Fibroblast of the aortic adventitia (primary cell): ENCODE measurements at places on chromosomes 7 and 10. TPM values are rescaled to one million over a fixed set of nuclear protein-coding genes. Genes with fewer than 3 reads are reported as not detected.

DNA sequence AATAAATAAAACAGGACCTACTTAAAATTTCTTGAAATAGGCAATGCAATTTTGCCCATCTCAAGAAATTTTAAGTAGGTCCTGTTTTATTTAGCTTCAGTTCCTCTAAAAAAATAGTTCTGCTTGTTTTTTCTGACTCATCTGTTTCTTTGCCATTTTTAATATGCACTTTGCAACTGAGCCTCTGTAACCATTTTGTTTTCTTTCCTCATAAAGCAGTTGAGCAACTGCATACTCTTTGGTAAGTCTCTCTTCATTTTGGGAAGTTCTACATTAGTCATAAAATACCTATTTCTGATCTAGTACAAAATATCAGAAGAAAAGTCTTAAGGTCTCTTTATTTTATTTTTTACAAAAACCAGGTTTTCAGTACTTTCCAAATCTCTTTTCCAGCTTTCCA lies 18.0 kb downstream of the TAS2R40 start:
- peak; percentile 53 for DNase-seq

DNA sequence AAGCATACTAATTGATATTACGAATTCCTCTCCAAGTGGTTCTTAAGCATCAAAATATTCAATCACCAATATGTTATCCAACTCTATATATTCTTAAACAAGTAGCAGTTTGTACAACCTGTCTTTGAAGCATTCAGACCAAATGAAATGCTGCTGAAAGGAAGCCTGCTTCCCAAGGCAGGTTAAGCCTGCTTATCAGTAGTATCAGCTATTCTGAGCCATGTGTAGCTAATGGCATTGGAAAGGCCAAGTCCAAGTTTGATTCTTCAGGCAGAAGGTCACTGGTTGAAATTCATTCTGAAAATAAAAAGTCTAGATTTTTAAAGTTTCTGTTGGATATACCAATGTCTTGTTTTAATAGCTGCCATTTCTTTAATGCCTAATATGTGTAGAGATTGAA lies 328.7 kb downstream of the LHFPL3 start:
- no peak for DNase-seq

- no peak for DNase-seq
Measured at GRCh38 chr10:121248266-121248665, 350.0 kb downstream of the FGFR2 start.

DNA sequence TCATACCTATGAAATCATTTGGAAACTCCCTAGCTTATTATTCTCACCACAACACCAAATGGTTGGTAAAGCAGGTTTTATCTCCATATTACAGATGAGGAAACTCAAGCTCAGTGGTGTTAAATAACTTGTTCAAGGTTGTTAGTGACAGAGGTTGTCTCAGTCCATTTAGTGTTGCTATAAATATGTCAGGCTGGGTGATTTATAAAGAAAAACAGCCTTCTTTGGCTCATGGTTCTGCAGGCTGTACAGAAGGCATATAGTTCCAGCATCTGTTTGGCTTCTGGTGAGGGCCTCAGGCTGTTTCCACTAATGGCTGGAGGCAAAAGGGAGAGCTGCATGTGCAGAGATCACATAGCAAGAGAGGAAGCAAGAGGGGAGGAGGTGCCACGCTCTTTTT lies 96.6 kb downstream of the ZNF438 start:
- DNase-seq = no peak

The APBB1IP gene
- total RNA-seq = 2.9 and 5.9 TPM in 2 replicates
